ENCODE measurements at places on chromosomes 11 and 22.

DNA sequence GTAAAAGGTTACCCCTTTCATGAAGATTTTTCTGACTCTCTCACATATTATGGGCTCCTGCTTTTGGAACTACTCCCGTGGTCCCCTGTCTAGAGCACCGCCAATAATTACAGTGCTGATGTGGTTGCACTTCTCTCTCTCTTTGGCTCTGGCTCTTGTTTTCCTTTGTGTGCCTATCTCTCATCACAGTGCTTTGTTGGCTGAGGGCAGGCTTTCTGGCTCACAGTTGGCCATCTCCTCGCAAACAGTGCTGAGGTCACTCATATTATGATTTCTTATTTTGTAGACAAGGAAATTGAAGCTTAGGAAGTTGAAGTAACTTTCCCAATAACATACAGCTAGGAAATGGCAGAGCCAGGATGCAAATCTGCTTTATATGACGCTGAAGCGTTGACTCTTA is 192.5 kb downstream of the DDX10 start:
- DNase-seq = no peak

DNA sequence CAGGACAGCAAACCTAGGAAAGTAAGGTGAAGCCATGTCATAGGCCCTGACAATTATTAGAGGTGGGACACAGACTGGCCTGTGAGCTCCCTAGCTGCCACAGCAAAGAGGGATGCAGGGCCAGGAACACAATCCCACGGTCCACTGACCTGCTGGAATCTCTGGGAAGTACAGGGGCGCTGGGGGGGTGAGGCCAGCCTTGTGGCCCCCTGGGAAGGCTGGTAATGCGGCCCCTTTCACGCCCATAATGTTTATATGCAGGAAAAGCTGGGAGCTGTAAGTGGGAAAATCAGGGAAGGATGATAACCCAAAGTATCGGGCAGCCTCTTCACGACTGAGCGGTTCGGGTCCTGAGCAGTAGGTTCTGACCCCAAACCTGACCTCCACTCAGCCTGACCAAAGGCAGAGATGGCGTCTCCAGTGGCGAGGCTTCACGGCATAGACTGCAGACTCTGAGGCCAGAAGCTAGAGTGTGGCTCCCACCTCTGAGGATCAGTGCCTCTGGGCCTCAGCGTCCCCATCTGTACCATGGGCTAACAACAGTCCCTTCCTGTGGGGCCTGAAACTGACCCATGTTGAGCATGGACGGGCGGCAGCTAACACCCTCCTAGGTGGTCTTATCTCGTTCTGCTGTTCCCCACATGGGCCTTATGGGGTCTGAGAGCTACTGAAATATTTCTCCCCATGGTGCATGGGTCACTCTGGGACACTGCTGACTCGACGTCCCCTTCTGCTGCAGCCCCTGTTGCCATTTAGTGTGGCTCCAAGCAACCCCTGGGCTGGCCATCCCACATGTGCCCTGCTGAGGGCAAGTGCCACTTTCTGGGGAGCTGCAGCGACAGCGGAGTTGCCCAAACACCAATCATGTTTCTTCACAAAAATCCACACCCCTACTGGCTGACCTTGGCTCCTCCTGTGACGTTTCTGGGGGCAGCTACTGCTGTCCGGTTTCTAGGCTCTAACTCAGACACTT is 101.8 kb downstream of the PHF21B start:
- DNase-seq = no peak

- no peak for DNase-seq
Measured at GRCh38 chr11:129853518-129854231, 38.0 kb downstream of the TMEM45B start.

- DNase-seq = no peak
Measured at GRCh38 chr11:85725510-85726258, 39.7 kb upstream of the CCDC89 start.
